ENCODE measurements at places on chromosomes 6 and 20.

DNA sequence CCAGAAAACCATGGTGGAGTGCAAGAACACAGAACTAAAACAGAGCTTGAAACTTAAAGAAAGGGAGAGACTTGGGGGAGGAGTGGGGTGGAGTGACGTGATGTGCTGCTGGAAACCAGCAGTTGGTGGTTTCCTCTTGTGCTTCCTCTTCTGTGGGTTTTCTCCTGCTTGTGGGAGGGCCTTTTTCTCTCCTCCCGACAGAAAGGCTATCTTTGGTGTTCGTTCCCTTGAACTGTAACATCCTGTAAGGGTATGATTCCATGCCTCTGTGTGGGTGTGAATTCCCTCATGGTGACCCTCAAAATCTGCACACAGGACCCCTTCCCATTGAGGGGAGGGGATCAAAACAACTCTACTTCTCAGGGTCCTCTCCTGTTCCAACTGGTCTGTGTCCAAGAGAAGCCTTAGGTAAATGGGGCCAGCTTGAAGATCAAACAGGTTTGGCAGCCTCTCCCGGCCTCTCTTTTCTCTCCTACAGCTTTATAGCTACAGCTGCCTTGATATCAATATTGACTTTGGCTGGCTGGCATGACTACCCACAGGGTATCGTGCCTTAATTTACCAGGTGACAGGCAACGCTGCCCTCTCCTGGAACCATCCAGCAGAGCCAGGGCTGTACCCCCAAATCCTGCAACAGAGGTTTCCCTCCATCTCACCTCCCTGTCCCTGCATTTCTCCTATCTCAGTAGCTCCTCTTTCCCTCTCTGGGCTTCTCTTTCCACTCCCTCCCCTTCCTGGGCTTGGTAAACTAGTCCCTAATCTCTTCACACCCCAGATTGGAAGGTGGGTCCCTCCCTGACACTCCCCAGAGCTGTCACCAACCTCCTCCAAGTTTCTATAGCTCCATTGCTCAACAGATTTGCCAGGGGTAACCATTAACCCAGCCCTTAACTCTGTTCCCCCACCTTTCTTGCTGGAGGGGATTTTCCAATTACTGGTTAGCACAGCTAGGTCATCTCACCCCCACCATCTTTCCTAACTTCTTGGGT lies 1.5 kb upstream of the MSH5 start:
- DNase-seq, result no peak

DNA sequence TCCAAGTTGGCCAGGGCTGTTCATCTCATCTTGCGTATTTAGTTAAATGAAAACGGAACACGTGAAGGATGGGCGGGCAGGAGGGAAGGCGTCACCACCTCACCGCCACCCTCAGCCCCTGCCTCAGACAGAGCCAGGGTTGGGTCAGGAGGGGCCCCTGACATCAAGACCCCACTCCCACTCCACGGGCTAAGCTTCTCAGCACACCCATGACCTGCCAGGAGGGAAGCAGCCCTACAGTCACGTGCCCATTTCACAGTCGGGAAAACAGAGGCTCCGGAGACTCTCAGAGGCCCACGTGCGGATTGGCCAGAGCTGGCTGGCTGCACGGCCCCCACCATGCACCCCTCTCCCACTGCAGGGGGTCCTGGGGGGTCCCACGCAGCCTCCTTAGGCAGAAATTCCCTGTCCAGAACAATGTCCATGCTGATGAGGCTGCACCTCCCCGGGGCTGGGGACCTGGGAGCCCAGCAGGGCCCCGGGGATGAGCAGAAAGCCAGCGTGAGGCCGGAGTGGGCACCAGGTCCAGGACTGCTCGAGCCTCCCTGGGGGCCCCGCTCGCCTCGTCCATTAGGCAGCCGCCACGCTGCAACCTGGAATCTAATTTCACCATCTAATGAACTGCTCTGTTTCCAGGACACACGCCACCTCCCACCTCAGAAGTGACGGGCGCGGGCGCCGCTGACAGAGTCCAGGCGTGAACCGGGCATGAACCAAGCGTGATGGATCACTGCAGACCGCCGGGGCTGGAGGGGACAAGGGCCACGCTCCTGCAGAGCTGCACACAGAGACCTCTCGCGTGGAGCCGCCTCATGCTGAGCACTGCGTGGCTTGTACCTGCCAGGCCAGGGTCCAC lies 15.8 kb downstream of the KCNQ2 start:
- no peak for DNase-seq

GRCh38 chr6:28551891-28552666 lies 26.4 kb downstream of the GPX5 start:
- DNase-seq, result no peak

DNA sequence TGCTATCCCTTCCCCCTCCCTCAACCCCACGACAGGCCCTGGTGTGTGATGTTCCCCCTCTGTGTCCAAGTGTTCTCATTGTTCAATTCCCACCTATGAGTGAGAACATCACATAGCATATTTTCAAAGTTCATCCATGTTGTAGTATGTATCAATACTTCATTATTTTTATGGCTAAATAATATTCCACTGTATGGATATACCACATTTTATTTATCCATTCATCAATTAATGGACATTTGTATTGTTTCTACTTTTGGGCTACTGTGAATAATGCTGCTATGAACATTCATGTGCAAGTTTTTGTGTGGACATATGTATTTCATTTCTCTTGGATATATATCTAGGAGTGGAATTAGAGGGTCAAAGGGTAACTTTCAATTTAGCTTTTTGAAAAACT lies 58.7 kb upstream of the ARMC2 start:
- DNase-seq, result no peak

DNA sequence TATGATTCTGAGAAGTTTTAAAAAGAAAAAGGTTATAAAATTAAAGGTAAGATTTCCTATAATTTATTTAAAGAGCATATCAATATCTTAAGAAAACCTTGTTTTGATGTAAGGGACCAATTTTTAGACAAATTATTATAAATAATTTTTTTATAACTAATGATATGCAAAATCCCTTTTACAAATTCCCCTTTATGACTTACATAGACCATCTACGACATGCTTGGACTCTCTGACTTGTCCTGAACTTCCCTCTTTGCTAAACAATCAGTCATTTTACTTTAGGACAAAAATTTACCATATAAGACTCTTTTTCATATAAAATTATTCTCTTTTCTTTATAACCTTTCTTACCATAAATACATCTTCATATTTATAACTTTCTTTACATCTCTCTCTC lies 15.3 kb upstream of the ANGPT4 start:
- no peak for DNase-seq

- DNase-seq, result no peak
These were observed 141.4 kb downstream of the MMUT start for GRCh38 chr6:49321561-49322072.

DNA sequence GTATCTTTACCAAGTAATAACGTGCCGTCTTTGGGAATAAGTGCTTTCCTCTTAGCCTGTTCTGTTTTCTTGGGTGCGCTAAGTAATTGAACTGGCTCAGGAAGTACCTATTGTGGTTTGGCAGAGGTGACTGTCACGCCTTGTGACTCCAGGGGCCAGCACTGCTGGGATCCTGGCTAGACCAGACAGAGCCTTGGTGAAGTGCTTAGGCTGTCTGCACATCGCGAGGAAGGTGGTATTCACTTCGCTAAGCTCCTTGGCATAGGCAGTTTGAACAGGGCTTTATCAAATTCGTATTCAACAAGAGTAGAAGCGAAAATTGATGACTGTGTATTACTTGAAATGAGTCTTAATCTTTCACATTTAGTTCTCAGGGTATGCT lies 17.6 kb downstream of the PRDM1 start:
- DNase-seq, result no peak

GRCh38 chr6:106702451-106703110 lies 73.2 kb downstream of the QRSL1 start:
- DNase-seq, result no peak

- DNase-seq, result no peak
These were observed 34.0 kb downstream of the CEP85L start for GRCh38 chr6:118617417-118617816.

DNA sequence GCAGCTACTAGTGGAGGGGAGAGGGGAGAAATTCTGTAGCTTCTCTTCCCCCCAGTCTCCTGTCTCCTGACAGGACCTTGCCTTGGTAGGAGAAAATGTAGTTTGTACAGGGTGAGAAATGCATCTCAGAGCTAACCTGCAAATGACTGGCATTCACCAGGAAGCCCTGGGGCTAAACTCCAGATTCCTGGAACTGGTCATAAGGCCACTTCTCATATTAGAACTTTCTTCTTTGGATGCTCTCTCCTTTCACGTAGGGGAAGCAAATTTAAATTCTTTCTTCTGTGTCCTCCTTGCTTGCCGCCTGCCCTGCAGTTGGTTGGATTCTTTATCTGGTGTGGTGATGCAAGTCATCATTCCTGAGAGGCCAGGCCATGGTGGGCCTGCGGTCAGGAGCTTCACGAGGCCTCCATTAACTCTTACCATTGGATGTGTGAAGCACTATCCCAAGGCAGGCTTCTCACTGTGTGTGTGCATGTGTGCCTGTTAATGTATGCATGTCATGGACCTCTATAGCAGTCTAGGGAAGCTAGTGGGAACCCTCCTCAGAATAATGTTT lies 182.0 kb downstream of the PHF3 start:
- DNase-seq, result no peak

- no peak for DNase-seq
These were observed 52.5 kb upstream of the SLC22A23 start for GRCh38 chr6:3509336-3509735.

All from stimulated activated CD8-positive, alpha-beta memory T cell treated with anti-CD3 and anti-CD28 coated beads, Interleukin-7, amount 100 ng/mL, for 48 hours (primary cell).